NCI-H2029 treated with DMSO at 0.1 percent for 48 hours (cell line): ENCODE measurements at places on chromosomes 12 and 14.
A peak's percentile ranks its signal among the peaks of the same experiment; 100 is the strongest.

DNA sequence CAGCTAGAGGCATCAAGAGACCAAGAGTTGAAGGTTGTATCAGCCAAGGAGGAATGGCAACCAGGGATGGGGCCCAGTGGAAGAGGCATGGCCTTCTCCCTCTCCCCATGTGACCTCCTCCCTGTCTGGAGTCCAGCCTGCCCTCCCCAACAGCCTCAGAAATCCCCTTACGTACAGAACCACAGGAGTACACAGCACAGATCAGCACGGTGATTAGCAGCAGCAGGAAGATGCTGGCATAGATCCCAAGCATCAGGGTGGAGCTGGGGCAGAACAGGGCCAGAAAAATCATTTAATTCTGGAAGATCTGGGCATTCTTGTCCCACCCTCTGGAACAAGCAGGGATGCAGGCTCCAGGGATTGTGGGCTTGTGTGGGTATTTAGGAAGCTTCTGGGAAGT, 14.4 kb downstream of the ADCY6 start:
- DNase-seq: no peak

DNA sequence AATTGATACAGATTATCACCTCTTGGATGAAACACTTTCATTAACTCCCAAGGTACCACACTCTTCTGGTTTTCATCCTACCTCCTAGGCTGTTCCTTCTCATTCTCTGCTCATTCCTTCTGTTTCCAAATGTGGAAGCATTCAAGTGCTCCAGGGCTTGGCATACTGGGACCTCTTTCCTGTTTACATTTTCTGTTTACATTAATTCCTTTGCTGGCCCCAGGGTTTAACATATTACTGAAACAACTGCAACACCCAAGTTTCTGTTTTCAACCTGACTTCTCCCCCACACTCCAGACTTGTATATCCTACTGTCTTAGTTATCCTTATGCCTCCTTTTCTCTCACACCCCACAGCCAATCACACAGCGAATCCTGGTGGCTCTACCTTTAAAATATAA, 386.3 kb upstream of the GARIN6 start:
- DNase-seq: no peak

DNA sequence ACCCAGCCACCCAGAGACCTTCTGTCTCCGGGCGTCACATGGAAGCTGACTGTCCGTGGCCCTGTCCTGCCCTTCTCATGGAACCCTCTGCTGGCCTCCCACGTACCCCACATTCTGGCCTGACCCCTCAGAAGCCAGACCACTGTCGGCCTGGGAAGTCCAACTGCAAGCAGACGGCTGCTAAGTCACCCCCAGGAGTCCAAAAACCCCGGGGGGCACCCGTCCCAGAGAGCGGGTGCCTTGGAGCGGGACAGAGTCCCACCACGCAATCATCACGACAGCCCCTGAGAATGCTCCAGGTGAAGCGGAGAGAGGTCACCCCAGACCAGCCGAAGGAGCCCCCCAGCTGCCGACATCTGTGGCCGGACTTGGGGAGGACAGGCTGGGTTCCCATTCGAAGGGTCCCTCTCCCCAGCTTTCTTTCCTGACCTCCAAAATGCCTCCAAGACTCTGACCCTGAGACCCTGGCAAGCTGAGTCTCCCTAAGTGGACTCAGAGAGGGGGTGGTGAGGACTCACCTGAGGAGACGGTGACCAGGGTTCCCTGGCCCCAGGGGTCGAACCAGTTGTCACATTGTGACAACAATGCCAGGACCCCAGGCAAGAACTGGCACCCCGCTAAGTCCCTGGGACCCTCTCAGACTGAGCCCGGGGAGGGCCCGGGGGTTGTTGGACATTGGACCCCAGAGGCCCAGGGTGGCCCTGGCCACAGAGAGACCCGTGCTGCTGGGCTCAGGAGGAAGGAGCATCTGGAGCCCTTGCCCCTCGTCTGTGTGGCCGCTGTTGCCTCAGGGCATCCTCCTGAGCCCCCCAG, 337.1 kb downstream of the TMEM121 start:
- no peak for DNase-seq

DNA sequence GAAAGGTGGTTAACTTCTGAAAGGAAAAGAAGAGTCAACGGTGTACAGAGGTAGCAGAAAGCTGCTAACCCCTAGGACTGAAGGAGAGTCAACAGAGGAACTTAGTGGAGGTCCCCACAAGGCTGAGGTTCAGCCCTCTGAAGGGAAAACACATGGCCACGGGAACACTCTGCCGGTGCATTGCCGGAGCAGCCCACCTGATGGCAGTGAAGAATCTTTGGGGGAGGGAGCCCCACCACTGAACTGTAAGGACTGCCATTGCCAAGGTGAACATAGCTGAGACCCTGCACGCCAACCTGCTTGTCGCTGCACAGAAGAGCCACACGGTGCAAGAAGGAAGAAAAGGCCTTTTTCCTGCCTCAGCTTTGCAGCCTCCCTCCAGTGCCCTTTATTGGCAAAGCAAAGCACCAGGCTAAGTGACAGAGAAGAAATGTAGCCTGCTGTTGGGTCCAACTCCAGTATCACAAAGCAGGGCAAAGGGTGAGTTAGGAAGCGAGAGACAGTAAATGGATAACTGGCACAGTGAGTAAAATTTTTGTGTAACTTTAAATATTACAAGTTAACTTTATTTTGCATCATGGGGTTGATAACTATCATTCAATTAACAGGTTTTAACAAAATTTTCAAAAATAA, 76.9 kb downstream of the LIN52 start:
- no peak for DNase-seq

GRCh38 chr12:107906707-107907106, 132.2 kb downstream of the ASCL4 start:
- DNase-seq: no peak

- no peak for DNase-seq
Observed at GRCh38 chr12:19125325-19125724, 4.2 kb upstream of the PLEKHA5 start.

- no peak for DNase-seq
Observed at GRCh38 chr12:46489951-46490388, 117.4 kb upstream of the SLC38A2 start.

DNA sequence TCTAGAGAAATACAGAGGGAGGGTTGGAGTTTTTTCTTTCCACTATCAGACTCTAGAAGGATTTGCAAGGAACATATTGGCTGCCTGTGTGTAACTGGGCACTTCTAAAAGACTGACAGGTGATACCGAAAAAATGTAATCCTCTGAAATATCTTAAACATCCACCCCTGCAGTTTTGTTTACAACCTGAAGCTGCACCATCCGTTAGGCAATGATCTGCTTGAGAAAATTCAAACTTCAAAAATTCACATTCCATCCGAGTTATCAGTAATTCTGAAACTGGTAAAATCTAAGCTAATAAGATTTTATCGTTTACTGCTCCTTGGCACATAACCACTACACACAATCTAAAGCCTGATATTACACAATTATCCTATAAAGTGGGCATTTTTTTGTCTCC, 528.6 kb downstream of the FUT8 start:
- no peak for DNase-seq

- peak; percentile 56 for DNase-seq
Observed at GRCh38 chr12:119659289-119659897, 8.5 kb upstream of the PRKAB1 start.

DNA sequence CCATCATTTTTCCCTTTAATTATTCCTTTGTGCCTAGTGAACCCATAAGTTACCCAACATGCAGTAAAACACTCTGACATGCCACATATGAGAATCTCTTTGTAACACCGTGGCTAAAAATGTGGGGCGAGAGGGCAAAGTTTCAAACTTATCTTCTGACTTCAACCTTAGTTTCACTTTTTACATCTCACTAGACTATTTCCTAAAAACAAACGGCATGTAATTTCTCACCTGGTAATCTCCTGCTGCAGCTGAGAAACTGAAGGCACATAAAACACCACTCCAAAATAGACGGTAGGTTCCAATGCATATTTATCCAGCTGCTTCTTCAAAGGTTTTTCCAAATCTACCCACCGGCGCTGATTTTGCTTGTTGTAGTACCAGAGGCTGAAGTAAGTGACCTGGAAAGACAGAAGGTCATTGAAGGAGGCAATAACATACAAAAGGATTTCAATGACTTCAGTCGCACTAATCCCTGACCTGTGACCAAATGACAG, 37.9 kb downstream of the PTPN21 start:
- DNase-seq: no peak

GRCh38 chr14:99320105-99320572, 48.1 kb upstream of the BCL11B start:
- no peak for DNase-seq

DNA sequence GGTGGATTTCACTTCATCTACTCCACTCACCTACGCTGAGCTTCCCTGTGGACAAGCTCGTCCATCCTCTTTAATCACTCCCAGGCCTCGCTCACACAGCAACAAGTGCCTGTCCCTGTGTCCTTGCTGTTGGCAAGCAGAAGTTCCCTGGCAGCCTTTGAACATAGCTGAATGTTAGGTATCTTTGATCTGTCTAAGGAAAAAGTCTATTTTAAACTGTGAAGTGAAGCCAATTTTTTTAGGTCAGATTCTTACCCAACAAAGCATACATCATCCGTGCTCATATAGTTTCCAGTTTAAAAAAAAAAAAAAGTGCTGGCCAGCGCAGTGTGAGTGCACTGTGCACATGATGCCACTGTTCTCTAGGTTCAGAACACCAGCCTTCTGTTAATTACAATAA, 36.3 kb downstream of the PPP2R5C start:
- no peak for DNase-seq
